Amniotic epithelial cell (primary cell): ENCODE measurements at places on chromosomes 5 and 9.
A peak's percentile ranks its signal among the peaks of the same experiment; 100 is the strongest.

DNA sequence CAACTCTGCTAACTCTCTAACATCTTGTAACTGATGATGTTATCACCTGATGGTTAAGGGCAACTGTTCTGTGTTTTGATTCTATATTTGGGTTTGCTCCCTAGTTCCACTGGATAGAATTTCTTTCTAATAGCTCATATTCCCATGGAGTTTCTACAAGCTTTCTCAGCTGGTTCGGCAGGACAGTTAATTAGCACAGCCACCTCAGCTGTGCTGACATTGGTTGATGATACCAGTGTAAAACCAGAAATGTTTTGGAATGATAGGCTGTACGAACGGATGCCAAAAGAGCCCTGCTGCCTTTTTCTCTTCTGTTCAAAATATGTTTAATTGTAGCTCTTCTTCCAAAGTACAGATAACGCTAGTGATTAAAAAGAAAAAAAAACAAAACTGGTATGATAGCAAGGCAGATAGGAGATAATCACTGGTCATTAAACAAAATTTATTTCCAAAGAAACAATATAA, 440.5 kb upstream of the ZNF608 start:
- no peak for DNase-seq

- no peak for DNase-seq
Observed at GRCh38 chr9:92941861-92942260, 5.5 kb upstream of the FGD3 start.

DNA sequence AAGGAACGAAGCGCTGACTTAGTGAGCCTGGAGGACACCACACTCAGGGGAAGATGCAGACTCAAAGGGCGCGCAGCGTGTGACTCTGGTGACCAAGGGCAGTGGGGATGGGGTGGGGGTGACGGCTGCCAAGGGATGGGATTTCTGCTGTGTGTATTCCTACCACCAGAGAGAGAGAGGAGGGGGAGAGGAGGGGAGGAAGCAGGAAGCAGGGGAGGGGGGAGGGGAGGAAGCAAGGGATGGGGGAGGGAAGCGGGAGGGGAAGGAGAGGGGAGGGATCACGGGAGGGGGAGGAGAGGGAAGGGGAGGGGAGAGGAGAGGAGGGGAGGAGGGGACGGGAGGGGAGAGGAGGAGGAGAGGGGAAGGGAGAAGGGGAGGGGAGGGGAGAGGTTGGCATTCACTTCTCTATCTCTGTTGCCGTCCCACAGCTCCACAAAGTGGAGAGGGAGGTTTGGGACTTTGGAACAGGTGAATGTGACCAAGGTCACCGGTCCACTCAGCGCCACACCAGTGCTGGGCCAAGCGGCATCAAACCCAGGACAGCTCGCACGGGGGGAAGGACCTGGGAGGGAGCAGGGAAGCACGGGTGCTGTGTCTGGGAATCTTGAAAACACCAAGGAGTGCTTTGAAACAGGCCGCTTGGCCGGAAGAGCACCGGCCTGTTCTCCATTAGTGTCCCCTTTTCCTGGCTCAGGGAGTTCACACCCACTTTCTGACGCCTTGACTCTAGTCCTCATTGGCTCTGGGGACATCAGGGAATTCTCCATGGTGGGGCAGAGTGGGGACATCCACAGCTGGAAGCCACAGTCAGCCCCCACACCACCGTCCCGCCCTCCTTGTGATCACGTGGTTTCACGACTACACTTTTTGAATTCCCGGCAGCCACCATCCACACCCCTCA, 77.4 kb downstream of the VAV2 start:
- DNase-seq, result no peak

GRCh38 chr5:111224561-111225345, 569 bp downstream of the CAMK4 start:
- no peak for DNase-seq

- DNase-seq, result peak; percentile 45
Observed at GRCh38 chr9:131677444-131678180, 62.3 kb downstream of the RAPGEF1 start.

DNA sequence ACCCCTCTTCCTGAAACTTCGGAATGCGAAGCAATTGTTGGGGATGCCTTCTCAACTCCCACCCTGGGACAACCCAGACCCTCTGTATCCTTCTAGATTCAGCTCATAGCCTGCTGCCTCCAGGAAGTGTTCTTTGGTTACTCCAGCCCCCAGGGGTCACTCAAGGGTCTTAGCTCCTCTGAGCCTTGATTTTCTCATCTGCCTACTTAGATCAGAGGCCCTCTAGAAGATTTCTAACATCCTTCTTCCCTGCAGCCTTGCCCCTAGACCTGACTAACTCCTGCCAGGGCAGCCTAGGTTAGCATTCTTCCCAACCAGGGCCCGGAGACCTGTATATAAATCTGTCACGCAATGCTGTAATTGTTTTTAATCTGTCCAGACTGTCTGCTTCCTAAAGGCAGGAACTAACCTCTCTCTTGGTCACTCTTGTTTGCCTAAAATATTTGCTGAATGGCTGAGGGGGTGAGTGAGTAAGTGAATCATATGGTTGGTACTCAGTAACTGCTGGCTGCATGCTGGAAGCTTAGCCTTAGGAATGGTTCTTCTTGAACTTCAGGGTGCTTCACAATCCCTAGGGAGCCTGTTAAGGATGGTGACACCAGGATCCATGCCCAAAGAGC, 8.2 kb downstream of the GALNT10 start:
- peak; percentile 84 for DNase-seq

- DNase-seq, result no peak
Observed at GRCh38 chr9:132412089-132412488, 2.1 kb downstream of the CFAP77 start.

DNA sequence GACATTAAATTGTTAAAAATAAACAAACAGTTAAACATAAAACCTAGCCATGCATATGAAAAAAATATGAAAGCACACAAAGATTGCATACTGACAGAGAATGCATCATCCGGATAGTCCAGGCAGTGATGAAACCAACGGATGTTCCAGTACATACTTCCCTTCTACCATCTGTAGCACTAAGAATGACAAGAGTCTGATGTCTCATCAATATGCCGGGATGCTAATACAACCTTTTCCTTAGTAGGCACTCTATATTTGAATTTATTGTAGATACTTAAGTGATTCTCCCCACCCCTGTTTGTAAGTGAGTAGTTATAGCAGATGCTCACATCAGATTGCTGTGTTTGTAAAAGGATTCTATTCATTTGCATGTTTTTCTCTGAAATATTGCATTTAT, 571.2 kb upstream of the WWC1 start:
- peak; percentile 65 for DNase-seq

GRCh38 chr5:144335561-144335960, 164.9 kb downstream of the KCTD16 start:
- no peak for DNase-seq

GRCh38 chr5:78050888-78051287, 243.6 kb downstream of the AP3B1 start:
- peak; percentile 76 for DNase-seq

DNA sequence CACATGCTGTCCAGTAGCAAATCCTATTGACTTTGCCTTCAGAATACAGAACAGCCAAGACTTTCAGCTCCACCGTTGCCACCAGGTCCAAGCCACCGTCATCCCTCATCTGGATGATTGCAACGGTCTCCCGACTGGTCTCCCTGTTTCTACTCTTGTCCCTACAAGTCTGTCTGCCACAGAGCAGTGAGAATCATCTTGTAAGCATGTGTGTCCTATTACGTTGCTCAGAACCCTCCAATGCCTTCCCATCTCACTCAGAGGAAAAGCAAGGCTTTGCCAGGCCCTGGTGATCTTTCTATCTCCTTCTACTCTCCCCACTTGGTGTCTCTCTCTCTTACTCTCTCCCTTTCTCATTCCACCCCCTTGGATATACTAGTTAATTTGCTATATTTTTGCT, 76.7 kb upstream of the GDNF start:
- no peak for DNase-seq

GRCh38 chr5:2184563-2185540, 302.1 kb upstream of the IRX4 start:
- no peak for DNase-seq
